ENCODE measurements at places on chromosomes 5 and 9.

DNA sequence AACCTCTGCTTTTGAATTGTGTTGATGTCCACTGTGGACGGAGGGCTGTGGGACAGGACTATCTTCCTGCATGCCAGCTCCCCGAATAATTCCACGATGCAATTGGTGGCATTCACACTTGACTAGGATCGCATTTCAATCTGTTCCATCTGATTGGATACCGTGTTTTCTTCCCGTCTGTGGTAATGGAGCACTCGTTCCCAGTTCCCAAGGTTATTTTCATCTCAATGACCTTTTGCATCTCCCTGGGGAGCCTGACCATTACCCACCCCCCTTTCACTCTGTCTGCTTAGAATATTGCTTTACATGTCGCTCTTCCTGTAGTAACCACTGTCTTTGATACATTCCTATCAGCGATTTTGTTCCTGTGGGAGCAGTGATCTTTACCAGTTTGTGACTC is 402.2 kb upstream of the WWC1 start:
- no peak for DNase-seq

GRCh38 chr5:32047056-32047455 is 127.1 kb downstream of the GOLPH3 start:
- no peak for DNase-seq

- peak; percentile 96 for DNase-seq
Observed at GRCh38 chr5:38806775-38807258, 39.0 kb upstream of the OSMR start.

DNA sequence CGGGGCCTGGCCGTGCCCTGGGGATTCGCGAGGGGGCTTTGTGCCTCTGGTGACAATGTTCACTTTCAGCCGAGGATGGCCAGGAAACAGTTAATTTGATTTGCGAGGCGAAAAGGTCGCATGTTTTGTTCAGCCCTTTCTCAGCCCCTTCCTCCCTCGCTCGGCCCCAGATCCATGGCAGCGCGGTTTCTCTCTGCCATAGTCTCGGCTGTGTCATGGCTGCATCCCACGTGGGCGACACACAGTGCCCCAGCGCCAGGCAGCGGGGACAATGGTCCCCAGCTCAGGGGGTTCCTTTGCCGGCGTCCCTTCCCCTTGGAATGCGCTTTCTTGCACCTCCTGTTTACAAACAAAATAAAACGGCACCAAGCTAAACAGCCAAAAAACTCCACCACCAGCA is 370.3 kb upstream of the IRX2 start:
- DNase-seq, result no peak

DNA sequence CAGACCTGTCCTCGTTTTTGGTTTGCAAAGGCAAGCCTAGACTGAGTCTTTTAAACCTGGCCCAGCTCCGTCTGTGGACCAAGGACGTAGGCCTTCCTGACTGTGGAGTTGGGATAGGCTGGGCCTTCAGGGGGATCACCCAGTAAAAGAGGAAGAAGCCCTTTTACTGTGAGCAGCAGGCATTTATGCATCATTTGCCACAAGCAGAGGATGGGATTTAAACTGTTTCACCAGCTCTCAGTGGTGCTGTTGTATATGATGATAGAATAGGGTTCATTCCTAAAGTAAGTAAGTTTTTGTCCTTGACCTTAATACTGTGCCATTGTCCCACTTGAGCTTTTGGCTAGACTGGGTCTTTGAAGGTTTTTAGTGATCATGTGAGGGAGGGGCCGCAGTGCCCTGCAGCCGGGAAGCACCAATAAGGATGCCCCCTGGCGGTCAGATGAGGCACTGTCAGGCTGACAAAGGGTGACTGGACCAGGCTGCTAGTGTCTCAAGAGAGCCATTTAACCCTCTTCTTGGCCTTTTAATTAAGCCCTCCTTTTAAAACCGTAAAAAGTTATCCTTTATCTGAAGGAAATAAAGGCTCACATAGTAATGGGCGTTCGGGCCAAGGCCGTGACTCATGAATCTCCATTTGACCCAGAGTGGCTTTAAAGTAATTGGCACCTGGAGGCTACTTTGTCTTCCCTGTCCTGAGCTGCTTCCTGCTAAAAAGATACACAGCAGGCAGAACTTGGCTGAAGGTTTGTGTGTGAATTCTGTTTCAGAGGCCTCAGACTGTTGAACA is 74.0 kb downstream of the UBAP1 start:
- peak; percentile 43 for DNase-seq

- DNase-seq, result peak; percentile 50
Observed at GRCh38 chr5:169785771-169786618, 148.9 kb downstream of the DOCK2 start.

GRCh38 chr9:33649463-33649862 is 125.4 kb downstream of the ANKRD18B start:
- DNase-seq, result no peak

- DNase-seq, result no peak
Observed at GRCh38 chr5:155154973-155155372, 141.4 kb downstream of the KIF4B start.

GRCh38 chr9:107548298-107549142 is 59.0 kb upstream of the KLF4 start:
- DNase-seq, result peak; percentile 98

DNA sequence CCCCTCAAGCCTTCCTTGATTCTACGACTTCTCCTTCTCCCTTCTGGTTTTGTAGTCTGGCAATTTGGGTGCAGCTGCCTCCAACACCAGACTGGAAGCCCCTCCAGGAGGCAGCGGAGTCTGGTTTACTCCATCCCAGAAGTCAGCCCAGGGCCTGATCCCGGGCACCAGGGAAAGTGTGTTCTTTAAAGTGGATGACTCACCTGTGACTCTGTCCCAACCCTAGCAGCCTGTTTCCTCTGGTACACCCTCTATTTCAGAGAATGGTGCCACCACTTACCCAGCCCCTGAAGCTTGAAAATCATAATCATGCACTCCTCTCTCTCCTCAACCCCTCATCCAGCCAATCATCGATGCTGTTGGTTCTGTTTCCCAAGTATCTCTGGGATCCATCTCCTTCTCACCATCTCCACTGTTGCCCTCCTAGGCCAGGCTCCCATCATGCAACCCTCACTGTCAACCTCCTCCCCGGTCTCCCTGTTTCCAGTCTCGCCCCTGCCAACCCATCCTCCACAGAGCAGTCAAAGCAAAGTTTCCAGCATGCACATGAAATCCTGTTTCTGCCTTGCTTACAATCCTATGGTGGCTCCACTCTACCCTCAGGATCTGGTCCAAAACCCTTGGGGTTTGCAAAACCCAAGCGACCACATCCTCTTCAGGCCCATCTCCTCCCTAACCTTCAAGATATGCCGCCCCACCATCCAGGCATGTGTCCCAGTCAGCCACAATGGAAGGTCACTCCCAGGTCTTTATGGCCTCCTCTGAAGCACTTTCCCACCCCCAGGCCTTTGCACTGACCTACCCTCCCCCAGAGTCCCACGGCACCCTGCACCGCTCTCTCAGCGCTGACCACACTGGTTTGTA is 10.5 kb downstream of the LHX6 start:
- no peak for DNase-seq

- DNase-seq, result peak; percentile 97
Observed at GRCh38 chr9:134492281-134492691, 149.3 kb upstream of the COL5A1 start.

GRCh38 chr9:105245891-105246161 is 1.4 kb downstream of the SLC44A1 start:
- no peak for DNase-seq

GRCh38 chr5:147176422-147176821 is 58.4 kb upstream of the STK32A start:
- peak; percentile 18 for DNase-seq

- no peak for DNase-seq
Observed at GRCh38 chr9:131330814-131331600, 41.5 kb downstream of the PLPP7 start.

GRCh38 chr9:27712806-27713205 is 139.5 kb upstream of the C9orf72 start:
- DNase-seq, result no peak

- peak; percentile 68 for DNase-seq
Observed at GRCh38 chr9:132669319-132669697, 475 bp downstream of the DDX31 start.

DNA sequence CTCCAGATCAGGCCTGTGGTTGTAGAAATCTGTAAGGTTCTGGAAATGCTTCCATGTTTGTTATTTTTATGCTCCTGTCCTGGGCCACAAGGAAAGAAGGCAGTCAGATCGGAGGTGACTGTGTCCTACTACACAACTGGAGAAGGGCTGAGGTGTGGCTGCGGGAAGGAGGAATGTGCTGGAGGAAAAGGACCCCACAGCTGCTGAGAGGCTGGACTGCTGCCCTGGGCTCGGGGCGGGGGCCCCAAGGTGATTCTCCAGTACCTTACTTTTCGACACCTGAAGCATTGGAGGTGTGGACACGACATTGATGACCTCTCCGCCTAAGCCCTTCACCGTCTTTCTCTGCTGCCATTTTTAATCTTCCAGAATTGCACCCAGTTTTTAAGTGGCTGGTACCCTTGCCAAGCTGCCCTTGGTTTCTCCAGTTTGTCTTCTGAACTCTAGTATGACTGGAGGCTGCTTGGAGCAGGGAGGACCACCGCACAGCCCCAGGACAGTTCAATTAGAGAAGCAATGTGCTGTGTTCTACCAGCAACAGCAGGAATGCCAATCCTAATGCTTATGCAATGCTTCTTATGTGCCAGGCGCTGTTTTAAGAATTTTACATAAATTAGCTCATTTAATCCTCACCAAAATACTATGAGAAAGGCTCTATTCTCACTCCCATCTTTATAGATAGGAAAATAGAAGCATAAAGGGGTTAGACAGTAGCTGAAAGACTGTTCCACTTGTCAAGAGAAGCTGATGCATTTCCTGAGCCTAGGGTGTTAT is 13.5 kb upstream of the ANKRD33B start:
- DNase-seq, result no peak

- no peak for DNase-seq
Observed at GRCh38 chr9:98750364-98751060, 41.8 kb upstream of the GABBR2 start.

DNA sequence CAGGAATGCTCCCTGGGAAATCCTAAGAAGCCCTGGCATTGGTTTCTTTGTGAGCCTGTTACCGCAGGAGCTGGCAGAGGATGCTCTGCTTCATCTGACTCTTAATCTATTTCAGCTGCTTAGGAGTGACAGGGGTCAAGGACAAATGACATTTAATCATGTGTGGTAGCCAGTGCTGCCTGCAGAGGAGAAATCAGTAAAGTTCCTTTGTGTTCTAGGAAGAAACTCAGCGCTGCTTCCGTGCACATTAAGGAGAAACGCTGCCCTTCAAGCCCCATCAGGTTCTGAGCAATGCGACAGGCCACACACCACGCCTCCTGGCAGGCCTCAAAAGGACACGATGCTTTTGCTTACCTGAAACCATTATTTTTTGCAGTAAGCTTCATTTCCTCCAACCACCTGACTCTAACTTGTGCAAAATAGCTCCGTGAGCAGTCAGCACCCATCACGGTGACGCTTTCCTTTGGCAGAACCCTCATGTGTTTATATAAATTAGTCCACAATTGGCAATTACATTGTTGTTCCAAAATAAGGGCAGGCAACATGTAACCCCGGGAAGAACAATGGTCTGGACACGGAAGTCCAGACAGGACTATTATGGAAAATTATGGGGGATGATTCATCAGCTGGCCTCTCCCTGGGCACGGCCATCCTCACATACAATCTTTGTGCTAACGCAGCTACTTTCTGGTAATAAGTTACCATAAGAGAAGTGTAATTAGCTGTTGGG is 387.9 kb upstream of the DAP start:
- no peak for DNase-seq

- peak; percentile 59 for DNase-seq
Observed at GRCh38 chr9:2082772-2083171, 67.6 kb downstream of the SMARCA2 start.

DNA sequence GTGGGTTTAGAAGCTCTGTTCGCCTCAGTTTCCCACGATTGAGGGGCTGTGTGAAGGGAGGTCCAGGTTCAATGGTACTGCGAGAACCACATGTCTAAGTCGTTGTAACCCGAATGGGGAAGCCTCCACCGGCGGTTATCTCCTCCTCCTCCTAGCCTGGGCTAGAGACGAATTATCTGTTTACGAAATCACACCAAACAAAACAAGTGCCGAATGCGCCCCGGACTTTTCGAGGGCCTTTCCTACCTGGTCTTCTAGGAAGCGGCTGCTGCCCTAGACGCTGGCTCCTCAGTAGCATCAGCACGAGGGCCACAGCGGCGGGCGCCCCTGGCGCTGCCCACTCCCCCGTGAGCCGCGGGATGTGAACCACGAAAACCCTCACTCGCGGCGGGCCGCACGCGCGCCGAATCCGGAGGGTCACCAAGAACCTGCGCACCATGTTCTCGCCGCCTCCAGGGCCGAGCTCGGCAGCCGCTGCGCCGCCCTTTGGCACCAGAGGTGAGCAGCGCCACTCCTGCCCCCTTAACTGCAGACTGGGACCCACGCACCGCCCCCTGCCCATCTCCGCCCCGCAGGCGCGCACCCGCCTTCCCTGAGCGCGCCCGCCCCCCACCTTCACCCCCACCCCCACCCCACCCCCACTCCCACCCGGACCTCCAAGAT is at the start of gene CDKN2A:
Gene CDKN2A (minus strand): TSS at position 500 of the 663 bp plus-strand sequence.
- no peak for DNase-seq

DNA sequence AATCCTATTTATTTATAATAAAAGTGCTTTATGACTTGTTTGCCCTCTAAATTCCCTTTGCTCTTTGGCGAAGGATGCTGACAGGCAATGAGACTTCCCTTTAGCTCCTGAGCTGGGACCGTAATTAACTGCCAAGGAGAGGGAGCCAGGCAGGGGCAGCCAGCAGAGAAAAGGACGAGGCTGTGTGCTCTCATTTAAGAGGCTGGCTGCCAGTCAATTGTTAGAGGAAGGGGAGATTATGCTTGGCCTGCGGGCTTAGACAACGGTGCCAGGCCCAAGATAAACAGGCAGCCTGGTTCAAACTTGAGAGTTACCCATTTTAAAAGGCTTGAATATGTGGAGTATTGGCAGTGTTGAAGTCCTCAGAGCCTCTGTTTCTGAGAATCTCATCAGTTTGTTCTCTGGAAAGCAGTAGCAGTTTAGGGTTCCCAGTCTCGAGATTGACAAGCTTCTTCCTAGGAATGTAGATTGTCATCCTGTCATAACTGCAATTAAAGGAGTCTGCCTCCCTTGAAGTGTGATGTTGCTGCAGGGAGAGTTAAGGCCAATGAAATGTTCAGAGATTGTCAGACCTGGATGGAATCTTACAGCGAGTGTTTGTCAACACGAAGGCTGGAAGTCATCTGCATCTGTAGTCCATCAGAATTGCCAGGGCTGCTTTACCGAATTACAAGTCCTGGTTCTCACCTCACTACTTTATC is 113.2 kb downstream of the JAKMIP2 start:
- DNase-seq, result no peak

GRCh38 chr5:1464511-1464910 is 19.3 kb upstream of the SLC6A3 start:
- no peak for DNase-seq

DNA sequence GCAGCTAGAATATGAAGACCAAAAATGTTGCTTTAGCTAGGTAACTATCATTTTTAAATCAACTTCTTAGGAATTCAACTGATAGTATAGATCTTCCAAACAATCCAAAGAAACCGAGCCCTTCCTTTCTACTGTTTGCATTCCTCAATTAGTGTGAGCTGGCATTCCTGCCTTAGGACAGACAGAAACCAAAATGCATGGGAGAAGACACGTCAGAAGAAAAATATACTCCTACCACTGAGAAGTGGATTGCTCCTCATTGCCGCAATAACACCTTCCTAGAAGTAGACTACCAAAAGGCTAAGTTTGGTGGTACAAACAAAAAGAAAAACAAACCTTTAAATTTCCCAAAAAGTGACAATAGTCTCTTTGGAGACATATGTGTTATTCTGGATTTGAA is 440.0 kb downstream of the SEMA5A start:
- no peak for DNase-seq

GRCh38 chr9:113343732-113344231 is 3.7 kb upstream of the WDR31 start:
- DNase-seq, result peak; percentile 18

GRCh38 chr9:2178034-2178734 is 163.0 kb downstream of the SMARCA2 start:
- no peak for DNase-seq
